ENCODE measurements at places on chromosomes 4 and X. TPM values are rescaled to one million over a fixed set of nuclear protein-coding genes. Genes with fewer than 3 reads are reported as not detected.

The EDNRA gene
- 6.4 TPM for total RNA-seq

The ART3 gene
- total RNA-seq = not detected

The CYP2U1 gene
- 15.6 TPM for total RNA-seq

The KLHL34 gene
- total RNA-seq = not detected

The CCDC110 gene
- 0.24 TPM for total RNA-seq

Measured in omental fat pad (tissue), 4 donors.